ENCODE measurements at places on chromosomes 6 and 20. TPM values are rescaled to one million over a fixed set of nuclear protein-coding genes. Genes with fewer than 3 reads are reported as not detected.

Gene NKX2-2
- 3.7 TPM for polyA plus RNA-seq

Gene TULP1
- 0.72 TPM for polyA plus RNA-seq

Gene ITPR3
- 62.7 TPM for polyA plus RNA-seq

Gene NRN1
- 13.2 TPM for polyA plus RNA-seq

Gene SYNDIG1
- polyA plus RNA-seq, result 0.90 TPM

Gene PARD6B
- 14.3 TPM for polyA plus RNA-seq

DNA sequence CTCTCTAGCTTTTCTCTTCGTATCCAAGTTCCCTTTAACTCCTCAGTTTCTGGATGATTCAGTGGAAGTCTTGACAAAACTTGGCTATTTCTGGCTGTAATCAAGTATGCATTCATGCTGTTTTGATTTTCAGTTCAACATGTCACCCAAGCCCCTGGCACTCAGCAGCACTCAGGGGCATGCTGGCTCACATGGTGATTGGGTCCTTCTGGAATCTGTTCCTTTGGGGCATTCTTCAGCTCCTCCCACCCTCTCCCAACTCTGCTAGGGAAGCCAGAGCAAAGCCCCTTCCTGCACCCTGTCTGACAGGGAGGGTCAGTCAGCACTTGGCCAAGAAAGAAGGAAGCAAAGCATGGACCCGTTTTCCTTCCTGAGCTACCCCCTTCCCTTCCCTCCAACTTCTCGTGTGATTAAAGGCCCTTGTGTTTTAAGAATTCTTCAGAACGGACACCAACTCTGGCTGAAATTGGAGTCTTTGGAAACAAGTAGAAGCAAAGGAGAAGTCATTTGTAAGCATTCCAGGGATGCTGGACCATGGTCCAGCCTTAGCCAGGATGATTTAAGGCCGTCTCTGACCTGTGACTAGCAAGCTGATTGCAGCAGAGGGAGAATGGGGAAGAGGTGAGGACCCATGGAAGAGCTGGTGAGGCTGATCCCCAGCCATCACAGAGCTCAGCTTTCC is 7.1 kb downstream of the PLEKHG1 start:
- H3K27ac ChIP-seq, result no peak overlapping the region
- DNase-seq, result no peak

DNA sequence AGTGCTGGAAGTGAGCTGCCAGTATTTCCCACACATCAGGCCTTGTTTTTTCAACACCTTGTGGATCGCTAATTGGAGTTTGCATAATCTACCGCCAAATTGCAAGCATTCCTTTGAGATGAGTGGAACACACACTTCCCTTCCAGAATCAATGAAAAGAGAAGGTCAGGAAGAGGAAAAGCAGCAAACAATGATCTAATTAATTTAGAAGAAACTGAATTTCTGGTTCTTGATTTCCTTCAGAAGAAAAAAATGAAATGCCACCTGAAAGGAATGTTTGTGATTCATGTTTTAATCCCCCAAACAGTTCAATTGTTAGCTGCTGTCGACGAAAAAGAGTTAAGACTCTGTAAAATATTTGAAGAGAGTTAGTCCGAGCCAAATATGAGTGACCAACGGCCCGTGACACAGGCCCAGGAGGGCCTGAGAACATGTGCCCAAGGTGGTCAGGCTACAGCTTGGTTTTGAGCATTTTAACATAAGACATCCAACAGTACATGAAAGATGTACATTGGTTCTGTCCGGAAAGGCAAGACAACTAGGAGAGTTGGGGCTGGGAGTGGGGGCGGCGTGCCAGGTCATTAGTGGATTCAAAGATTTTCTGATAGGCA is 182.3 kb downstream of the MTFR2 start:
- H3K4me1 ChIP-seq, result no peaks in the 10 kb centered on the region
- peak overlapping the region; percentile 67 for H3K27ac ChIP-seq
- DNase-seq, result no peak
- H3K36me3 ChIP-seq, result no peaks in the 10 kb centered on the region

DNA sequence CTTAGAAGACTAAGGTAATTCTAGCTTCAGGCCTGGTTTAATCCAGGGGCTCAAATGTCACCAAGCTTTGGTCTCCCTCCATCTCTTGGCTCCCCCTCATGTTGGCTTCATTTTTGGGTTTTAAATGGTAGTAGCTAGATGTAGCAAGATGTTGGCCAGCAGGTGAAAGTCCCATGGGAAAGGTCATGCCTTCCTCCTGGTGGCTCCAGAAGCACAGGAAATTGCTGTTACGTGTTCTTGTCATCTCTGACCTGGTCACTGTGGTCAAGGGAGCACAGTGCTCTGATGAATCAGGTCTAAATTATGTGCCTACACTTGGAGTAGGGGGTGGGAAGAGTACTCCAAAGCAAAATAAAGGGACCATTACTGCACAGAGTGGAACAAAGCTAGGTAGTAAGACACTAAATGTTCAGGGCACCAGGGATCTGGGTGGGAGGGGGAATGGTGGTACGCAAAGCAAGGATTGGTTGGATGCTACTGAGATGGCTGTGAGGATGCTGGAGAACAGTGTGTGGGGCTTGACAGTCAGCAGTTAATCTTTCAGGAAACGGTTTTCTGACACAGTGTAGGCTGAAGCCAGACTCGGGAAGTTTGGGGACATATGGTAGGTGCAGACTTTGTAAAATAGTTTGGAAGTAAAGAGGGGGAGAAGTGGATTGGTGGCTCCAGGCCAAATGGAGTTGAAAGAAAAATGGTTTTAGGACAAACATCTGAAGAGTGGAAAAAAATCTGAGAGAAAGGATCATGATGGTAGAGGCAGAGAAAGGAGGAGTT is 30.1 kb downstream of the CDS2 start:
- no peaks in the 10 kb centered on the region for H3K27me3 ChIP-seq
- H3K27ac ChIP-seq, result no peak overlapping the region
- no peak for DNase-seq
- H3K4me1 ChIP-seq, result peaks cover 2% of the 10 kb centered on the region
- H3K36me3 ChIP-seq, result no peaks in the 10 kb centered on the region

- H3K4me1 ChIP-seq, result no peaks in the 10 kb centered on the region
- H3K4me3 ChIP-seq, result no peak overlapping the region
- DNase-seq, result no peak
- no peak overlapping the region for H3K27ac ChIP-seq
- H3K27me3 ChIP-seq, result peaks cover 3% of the 10 kb centered on the region
- H3K36me3 ChIP-seq, result no peaks in the 10 kb centered on the region
Measured at GRCh38 chr6:29597184-29597583, 12.3 kb downstream of the OR2H2 start.

- no peaks in the 10 kb centered on the region for H3K4me1 ChIP-seq
- DNase-seq, result no peak
- H3K27ac ChIP-seq, result no peak overlapping the region
- H3K27me3 ChIP-seq, result no peaks in the 10 kb centered on the region
- no peaks in the 10 kb centered on the region for H3K36me3 ChIP-seq
Measured at GRCh38 chr6:84434550-84434949, 207.1 kb upstream of the CEP162 start.

DNA sequence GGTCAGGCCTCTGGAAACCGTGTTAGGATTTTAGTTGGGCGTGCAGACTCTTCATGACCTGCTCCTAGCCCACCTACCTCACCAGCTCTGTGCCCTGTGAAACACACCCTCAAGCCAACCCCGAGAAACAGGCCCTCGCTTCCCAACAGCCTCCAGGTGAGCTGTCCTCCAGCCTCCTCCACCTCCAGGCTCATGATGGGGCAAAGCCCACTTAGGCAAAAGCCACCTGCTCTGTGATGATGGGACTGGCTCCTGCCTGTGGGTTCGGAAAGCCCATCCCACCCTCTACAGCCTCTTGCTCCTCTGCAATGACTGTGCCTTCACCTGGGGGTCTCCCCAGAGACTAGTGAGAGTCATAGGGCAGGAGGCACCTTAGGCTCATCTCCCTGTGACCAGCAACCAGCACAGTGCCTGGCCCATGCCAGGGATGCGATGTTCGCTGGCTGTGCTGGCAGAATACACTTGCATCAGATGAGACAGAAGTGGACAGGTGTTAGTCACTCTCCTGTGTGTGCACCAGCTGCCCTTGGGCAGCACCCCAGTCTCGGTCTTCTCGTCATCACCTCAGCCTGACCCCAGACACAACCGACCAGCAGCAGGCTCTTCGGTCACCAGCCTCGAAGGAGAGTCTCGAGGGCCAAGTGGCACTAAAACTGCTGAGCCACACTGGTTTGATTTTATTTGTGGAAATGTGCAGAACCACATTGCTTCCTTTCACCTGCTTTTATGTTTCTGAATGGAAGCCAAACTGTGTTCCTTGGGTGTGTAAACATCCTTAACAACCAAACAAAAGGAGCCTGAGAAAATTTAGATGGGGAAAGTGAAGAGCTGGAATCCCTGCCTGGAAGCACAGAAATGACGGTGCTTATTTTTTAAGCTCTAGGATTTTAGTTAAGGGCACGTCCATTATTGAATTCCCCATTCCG is 10.7 kb downstream of the PXDC1 start:
- no peak for DNase-seq
- H3K4me1 ChIP-seq, result no peaks in the 10 kb centered on the region
- H3K4me3 ChIP-seq, result no peak overlapping the region
- no peak overlapping the region for H3K27ac ChIP-seq
- peaks cover 76% of the 10 kb centered on the region for H3K36me3 ChIP-seq

- H3K4me1 ChIP-seq, result no peaks in the 10 kb centered on the region
- H3K27ac ChIP-seq, result no peak overlapping the region
- H3K27me3 ChIP-seq, result no peaks in the 10 kb centered on the region
- no peak overlapping the region for H3K4me3 ChIP-seq
- peak; percentile 23 for DNase-seq
Measured at GRCh38 chr6:152309648-152310047, 327.5 kb downstream of the SYNE1 start.

GRCh38 chr6:36916126-36916525 is 30.4 kb downstream of the C6orf89 start:
- H3K4me3 ChIP-seq, result no peak overlapping the region
- no peak for DNase-seq
- peaks cover 17% of the 10 kb centered on the region for H3K36me3 ChIP-seq
- H3K27me3 ChIP-seq, result no peaks in the 10 kb centered on the region
- peaks cover 9% of the 10 kb centered on the region for H3K4me1 ChIP-seq
- no peak overlapping the region for H3K27ac ChIP-seq

- peaks cover 10% of the 10 kb centered on the region for H3K4me1 ChIP-seq
- no peaks in the 10 kb centered on the region for H3K36me3 ChIP-seq
- H3K27ac ChIP-seq, result no peak overlapping the region
- no peaks in the 10 kb centered on the region for H3K27me3 ChIP-seq
- DNase-seq, result no peak
Measured at GRCh38 chr20:43960231-43960630, 45.6 kb downstream of the TOX2 start.

GRCh38 chr6:27837625-27838057 is 74.6 kb downstream of the OR2B2 start:
- H3K27ac ChIP-seq, result peak overlapping the region; percentile 99
- no peak for DNase-seq
- peak overlapping the region; percentile 83 for H3K4me3 ChIP-seq
- no peaks in the 10 kb centered on the region for H3K27me3 ChIP-seq
- H3K4me1 ChIP-seq, result peaks cover 2% of the 10 kb centered on the region

DNA sequence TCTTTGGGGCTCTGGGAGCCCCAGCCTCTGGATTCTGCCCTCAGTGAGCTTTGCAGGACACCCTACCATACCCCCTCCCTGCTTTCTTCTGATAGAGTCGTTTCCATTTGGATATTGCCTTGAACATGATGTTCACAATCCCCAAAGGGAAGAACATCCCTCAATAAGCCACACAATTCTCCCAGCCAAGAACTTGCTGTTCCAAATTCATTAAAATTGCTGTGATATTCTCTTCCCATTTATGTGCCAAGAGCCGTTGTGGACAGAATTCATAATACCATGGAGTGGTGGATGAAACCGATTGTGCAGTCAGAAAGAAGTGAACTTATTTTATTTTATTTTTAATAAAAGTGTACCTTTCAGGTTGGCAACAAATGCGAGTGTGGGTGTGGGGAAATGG is 95.8 kb downstream of the DHX35 start:
- no peak overlapping the region for H3K4me3 ChIP-seq
- no peak overlapping the region for H3K27ac ChIP-seq
- no peaks in the 10 kb centered on the region for H3K4me1 ChIP-seq
- DNase-seq, result no peak
- no peaks in the 10 kb centered on the region for H3K36me3 ChIP-seq

DNA sequence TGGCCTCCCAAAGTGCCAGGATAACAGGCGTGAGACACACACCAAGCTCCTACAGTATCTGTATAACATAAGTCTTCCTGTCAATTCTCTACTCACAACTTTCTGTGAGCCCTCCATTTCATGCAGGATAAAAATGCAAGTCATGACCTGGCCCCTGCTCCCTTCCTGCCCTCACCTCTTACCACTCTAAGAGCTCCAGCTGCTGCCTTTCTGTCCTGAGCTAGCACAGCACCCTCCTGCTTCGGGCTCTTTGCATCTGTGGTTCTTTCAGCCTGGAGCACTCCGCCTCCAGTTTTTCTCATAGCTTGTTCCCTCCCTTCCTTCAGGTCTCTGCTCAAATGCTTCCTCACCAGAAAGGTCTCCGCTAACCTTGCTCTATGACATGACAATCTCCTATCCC is 23.7 kb upstream of the TRPC4AP start:
- no peaks in the 10 kb centered on the region for H3K4me1 ChIP-seq
- DNase-seq, result no peak
- H3K27me3 ChIP-seq, result no peaks in the 10 kb centered on the region
- no peak overlapping the region for H3K27ac ChIP-seq
- H3K4me3 ChIP-seq, result no peak overlapping the region

DNA sequence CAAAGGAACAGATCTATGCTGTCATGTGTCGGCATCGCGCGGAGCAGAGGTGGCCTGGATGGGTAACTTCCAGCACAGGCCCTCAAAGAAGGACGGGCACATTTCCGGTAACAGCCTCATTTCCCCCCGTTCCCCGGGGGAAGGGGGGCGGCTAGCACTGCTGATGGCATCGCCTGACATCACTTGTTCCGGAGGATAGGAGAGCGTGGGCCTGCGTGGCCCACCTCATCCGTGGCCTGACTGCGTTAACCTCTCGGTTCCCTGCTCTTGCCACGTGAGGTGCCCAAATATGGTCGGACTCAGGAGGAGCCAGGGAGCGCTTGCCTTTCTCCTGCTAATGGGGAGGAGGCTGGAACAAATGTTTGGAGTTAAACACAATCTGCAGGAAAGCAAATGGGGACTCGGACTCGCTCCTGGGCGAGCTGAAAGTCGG is at the start of gene AKAP12:
AKAP12 (plus strand) TSS at position 365 of the 433 bp plus-strand sequence. CDS start 596 bp downstream, outside the sequence.
- no peaks in the 10 kb centered on the region for H3K4me1 ChIP-seq
- no peak for DNase-seq
- H3K27ac ChIP-seq, result no peak within 1 kb of the TSS
- H3K36me3 ChIP-seq, result no peaks in the 10 kb centered on the region

- no peaks in the 10 kb centered on the region for H3K4me1 ChIP-seq
- H3K4me3 ChIP-seq, result no peak overlapping the region
- no peaks in the 10 kb centered on the region for H3K36me3 ChIP-seq
- DNase-seq, result no peak
- H3K27ac ChIP-seq, result no peak overlapping the region
Measured at GRCh38 chr6:125138083-125138482, 15.5 kb upstream of the TPD52L1 start.

DNA sequence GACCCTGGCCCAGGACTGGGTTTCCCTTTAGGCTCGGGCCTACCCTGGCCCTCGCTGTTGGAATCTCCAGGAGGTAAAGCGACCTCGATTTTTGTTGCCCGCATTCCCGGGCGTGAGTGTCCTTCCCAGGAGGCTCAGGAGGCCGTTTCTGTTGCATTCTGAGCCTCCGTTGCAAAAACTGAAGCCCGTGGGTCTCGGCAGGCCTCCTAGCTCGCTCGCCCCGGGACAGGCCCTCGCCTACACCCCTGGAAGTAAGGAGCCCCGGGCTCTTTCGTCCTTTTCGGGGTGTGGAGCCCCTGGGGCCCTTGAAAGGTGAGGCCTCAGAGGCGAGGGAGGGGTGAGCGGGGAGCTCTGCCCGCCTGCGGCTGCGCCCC is 2.3 kb downstream of the NR2E1 start:
- H3K27ac ChIP-seq, result no peak overlapping the region
- no peaks in the 10 kb centered on the region for H3K36me3 ChIP-seq
- peaks cover 86% of the 10 kb centered on the region for H3K27me3 ChIP-seq
- DNase-seq, result no peak

- H3K36me3 ChIP-seq, result no peaks in the 10 kb centered on the region
- no peaks in the 10 kb centered on the region for H3K27me3 ChIP-seq
- H3K4me1 ChIP-seq, result no peaks in the 10 kb centered on the region
- no peak overlapping the region for H3K4me3 ChIP-seq
Measured at GRCh38 chr20:16966276-16966880, 218.2 kb downstream of the OTOR start.

All from small intestine (tissue), 16 donors.